ENCODE measurements at places on chromosomes 1 and 21.

- DNase-seq = no peak
These were observed 81.4 kb downstream of the ASTN1 start for GRCh38 chr1:177082855-177083693.

- no peak for DNase-seq
These were observed 49.3 kb upstream of the NEK2 start for GRCh38 chr1:211724687-211725196.

- DNase-seq = no peak
These were observed 4.1 kb upstream of the NBL1 start for GRCh38 chr1:19639999-19640362.

GRCh38 chr1:2381741-2382620, 9.4 kb downstream of the MORN1 start:
- no peak for DNase-seq

DNA sequence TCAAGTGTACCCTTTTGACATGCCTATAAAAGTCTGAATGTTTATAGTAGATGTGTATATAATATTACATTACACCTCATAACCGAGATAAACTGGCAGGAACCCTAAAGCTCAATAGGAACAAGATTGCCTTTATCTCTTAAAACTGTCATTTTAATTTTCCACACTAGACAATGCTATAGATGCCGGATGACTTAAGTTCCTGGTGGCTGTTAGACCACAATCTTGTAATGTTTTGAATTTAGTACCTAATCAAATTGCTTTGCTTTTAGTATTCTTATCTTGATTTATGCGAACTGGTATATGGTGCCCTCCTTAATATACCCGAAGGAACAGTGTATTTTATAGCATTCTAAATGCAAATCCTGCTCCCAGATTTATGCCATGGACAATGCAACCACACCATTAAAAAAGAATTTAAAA, 1397.0 kb upstream of the ADGRL4 start:
- no peak for DNase-seq

GRCh38 chr1:25836695-25837094, 16.9 kb downstream of the MTFR1L start:
- no peak for DNase-seq

DNA sequence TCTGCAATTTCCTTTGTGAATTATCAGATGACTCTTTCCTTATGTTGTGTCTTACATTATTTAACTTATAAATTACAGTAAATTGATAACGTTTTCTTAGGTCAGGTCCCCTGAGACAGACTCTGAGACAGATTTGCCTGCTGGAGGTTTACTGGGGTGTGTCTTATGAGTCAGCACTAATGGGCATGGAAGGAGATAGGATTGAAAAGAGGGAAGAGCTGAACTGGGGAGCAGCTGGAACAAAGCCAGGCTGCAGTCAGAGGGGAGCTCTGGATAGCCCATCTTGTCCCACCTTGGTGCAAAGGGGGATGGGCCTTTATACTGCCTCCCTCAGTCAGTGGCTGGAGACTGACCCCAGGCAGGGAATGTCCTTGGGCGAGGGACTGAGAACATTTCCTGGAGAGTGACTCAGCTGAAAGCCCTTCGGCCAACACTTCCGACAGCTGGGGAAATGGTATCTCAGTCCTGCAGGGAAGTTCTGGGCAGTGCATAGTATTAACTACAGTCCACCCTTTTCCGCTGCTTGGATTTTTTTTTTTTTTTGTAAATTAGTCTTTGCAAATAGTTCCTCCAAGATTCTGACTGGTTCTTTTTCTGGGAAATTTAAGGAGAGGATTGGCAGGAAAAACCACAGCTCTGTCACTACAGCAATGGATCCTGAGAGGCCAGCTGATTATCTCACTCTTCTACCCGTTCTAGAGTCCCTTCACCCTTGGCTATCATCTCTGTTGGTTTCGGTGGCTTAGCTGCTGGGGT, 39.1 kb upstream of the CDC42BPA start:
- DNase-seq = no peak

DNA sequence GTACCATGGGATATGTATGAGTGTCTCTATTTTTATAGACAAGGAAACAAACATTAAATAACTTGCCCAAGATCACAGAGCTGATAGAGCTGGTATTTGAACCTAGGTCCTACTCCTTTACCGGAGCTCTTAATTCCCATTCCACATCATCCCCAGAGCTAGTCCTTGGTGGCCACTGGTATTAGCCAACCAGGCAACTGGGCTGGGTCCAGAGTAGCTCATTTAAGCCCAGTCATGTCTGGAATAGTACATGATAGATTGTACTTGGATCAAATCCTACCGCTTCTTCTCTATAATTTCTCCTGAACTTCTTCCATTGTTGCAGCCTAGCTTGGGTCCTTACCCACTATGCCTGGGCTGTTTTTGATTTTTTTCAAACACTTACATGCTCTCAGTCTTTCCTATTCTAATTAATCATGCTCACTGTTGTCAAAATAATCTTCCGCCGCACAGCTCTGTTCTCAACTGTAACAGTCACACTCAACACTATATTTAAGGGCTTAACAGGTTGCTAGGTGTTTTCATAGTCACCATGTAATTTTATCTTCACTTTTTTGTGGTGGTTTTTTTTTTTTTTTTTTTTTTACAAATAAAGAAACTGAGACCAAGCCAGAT, 80.2 kb downstream of the COLGALT2 start:
- no peak for DNase-seq

DNA sequence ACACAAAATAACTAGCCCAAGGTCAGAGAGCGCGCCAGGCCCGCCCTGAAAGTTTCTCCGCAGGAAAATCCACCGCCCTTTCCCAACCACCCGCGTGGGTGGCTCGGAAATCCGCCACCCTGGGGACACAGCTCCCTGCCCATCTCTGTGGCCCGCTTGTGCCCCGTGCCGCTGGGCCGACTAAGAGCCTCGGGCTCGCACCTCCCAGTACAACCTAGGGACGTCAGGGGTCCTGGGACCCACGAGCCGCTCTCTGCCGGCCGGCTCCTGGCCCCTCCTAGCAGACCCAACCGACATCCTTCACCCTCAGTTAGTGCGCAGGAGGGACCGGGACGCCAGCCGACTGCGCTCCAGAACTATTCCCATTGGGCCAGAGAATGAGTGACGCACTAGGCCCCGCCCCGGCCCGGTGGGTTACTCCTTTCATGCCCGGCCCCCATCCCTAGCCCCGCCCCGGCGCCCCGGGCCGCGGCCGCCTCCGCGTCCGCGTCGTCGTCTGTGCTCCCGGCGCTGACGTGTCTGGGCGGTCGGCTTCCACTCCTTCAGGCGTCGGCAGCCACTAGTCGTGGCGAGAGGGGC, 396 bp upstream of the UAP1 start:
- DNase-seq = peak; percentile 58

DNA sequence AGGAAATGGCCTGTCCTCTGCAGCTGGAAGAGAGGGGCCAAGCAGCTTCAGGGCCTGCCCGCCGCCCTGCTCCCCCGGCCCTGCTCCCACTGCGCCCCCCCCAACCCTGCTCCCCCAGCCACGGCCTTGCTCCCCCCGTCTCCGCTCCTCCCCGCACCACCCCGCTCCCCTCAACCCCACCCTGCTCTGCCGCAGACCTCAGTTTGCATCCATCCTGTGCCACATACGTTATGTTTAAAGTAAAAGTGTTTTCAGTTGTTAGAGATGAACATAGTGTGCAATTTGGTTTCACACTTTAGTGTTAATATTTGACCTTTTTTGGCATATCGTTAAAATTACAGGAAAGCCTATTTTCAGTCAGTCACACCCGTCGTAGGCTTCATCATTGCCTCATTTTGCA, 34.1 kb upstream of the DIP2A start:
- no peak for DNase-seq

- no peak for DNase-seq
These were observed 44.0 kb downstream of the TBX15 start for GRCh38 chr1:118944133-118944532.

GRCh38 chr21:36120304-36120888, 14.5 kb upstream of the CBR3 start:
- DNase-seq = no peak

DNA sequence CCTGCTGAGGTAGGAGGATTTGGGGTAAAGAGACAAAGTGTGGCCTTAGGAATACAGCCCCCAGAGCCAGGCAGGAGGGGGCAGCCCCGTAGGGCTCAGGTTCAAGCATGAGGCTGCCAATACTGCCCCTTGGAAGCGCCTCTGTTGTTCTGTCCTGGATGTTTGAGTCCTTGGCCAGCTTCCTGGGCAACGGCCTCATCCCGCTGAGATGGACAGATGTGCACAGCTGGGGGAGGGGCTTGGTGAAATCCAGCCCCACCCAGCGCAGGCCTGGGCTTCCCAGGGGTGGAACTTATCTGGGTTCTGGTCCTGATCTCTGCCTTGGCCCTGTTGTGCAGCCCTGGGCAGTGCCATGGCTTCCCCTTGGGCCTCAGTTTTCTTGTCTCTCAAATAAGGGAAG, 34.8 kb upstream of the MAN1C1 start:
- DNase-seq = no peak

- DNase-seq = no peak
These were observed 51.4 kb upstream of the GPR157 start for GRCh38 chr1:9180111-9180819.

- DNase-seq = no peak
These were observed 577 bp downstream of the RAB3GAP2 start for GRCh38 chr1:220271706-220272046.

GRCh38 chr1:36669262-36669661, 186.5 kb upstream of the CSF3R start:
- DNase-seq = no peak

GRCh38 chr1:20625176-20626097, 7.8 kb upstream of the PINK1 start:
- DNase-seq = no peak

GRCh38 chr1:223135176-223135942, 7.7 kb downstream of the TLR5 start:
- no peak for DNase-seq

All from NCI-H524 treated with DMSO at 0.1 percent for 48 hours (cell line).